ENCODE measurements at places on chromosomes 13 and 19. TPM values are rescaled to one million over a fixed set of nuclear protein-coding genes. Genes with fewer than 3 reads are reported as not detected.

DNA sequence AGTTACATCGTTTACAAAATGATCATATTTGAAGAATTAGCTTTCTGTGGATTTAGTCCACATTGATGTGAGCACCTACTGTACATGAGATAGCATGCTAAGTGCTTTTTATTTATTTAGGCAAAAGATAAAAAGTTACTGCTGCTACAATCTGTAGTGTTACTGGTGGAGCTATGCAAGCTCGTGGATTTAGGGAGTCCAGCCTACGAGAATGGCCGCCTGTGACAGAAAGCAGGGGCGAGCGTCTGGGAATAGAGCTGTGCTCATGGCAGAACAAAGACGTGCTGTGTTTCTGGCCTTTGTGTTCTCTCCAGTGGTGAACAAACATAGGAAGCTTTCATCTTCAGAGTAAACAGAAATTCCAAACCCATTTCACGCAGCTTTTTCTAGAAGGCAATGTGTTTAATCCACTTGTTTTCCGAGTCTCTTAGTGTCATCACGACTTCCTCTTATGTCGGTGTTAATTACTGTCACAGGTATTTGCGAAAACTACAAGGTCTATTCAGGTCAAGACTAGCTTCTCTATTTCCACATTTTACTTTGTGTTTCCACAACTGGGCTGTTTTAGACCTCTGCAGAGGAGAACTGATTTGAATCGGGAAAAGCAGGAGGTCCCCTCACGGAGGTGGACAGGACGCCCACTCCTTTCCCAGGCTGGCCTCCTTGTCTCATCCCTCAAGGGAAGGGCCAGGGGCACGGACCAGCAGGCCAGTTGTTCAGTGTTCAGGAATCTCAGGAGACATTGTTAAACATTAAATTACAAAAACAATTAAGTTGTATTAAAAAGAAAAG, 67.3 kb downstream of the ATP11A start:
- H3K4me3 ChIP-seq = peak overlapping the region; percentile 37
- no peak for DNase-seq
- H3K27ac ChIP-seq = peak overlapping the region; percentile 69
- peaks cover 8% of the 10 kb centered on the region for H3K36me3 ChIP-seq

- DNase-seq = no peak
- H3K36me3 ChIP-seq = no peaks in the 10 kb centered on the region
- no peaks in the 10 kb centered on the region for H3K4me1 ChIP-seq
- H3K4me3 ChIP-seq = no peak overlapping the region
Measured at GRCh38 chr13:75507027-75508001, 25.3 kb upstream of the TBC1D4 start.

DNA sequence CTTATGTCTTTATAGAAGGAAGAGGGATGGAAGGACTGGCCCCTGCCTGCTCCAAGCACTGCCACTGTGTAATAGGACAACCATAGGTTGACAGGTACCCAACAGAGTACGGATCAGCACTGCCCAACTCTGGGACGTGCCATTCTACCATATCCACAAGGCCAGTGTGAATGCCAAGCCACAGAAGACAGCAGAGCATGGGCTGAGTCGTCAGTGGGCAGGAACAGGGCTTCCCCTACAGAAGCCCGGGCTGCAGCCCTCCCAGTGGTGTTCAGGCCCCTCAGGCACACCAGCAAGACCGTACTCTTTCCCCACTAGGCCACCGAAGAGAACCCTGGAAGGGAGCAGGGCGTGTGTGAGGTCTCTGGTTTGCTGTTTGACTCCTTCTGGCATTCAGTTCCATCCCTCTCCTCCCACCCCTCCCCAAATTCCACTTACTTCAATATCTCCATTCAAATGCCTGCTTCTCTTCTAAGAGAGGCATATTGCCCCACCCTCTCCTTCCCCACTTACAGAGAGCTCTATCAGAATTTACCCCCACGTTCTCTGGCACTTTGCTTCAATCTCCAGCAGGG, 209.4 kb downstream of the FOXO1 start:
- H3K27ac ChIP-seq = no peak overlapping the region
- H3K36me3 ChIP-seq = peaks cover 4% of the 10 kb centered on the region
- peaks cover 6% of the 10 kb centered on the region for H3K27me3 ChIP-seq
- DNase-seq = no peak
- H3K4me1 ChIP-seq = peaks cover 19% of the 10 kb centered on the region
- no peak overlapping the region for H3K4me3 ChIP-seq

DNA sequence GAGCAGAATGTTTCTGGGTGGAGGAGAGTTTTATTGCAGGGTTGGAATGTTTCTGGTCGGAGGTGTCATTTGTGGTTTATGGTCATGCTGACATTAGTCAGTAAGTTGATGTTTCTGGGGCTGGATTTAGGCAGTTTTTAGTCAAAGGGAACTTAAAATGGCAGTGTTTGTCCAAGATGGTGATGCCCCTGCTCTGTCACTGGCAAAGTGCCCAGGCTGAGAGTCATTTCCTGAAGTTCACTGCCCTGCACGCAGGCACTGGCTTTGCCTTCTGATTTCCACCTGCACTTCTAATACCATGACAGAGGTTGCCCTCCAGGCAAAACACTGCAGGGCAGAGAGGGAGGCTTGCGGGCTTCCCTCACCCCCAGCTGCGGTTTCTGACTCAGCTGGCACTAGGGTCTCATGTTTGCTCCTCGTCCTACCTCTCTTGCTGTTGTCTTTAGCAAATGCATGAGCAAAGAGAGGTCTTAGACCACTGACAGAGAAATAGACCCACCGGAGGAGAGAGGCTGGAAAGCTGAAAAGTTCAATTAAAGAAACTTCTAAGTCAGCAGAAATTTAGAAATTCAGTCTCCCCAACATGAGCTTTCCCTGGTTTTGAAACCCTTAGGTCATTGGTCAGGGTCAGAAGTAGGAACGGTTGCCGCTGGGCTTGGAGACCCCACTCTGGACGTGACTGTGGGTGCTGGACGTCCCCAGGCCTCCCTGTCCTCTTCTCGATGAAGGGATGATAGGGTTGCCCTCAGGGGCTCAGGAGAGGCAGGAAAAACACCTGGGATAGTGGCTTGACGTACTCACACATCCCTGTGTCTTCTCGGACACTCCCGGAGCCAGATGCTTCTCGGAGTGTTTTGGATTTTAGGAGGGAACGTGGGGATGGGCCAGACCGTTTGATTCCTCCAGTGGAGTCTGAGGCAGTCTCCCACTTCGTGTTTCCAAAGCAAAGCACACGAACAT, 26.3 kb downstream of the TMEM255B start:
- no peak overlapping the region for H3K27ac ChIP-seq
- H3K27me3 ChIP-seq = peaks cover 37% of the 10 kb centered on the region
- no peak for DNase-seq
- no peak overlapping the region for H3K4me3 ChIP-seq
- H3K4me1 ChIP-seq = no peaks in the 10 kb centered on the region

DNA sequence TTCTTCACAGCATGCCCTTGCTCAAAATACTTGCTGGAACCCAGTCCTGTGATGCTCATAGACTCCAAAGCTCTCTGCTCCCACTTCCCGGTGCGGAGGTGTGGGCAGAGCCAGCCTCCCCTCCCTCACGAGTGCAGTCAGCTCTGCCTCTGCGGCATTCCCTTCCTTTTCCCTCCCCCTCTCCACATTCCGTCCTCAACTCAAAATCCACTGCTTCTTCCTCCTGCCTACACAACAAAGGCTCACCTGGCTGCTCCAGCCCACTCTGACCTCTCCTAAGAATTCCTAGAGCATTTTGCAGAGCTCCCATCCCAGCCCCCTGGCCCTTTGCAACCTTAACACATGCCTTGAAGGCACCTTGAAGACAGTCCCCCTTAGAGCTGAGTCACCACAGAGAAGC, 527.9 kb downstream of the MYO16 start:
- no peaks in the 10 kb centered on the region for H3K27me3 ChIP-seq
- DNase-seq = no peak

The CEP89 gene
- total RNA-seq = 29.1 TPM

The PABPC3 gene
- 0.29 TPM for total RNA-seq

The PALM gene
- 64.1 TPM for total RNA-seq

The ZNF221 gene
- total RNA-seq = 12.2 TPM

The ZAR1L gene
- not detected for total RNA-seq

The DCT gene
- total RNA-seq = 19.7 TPM
